ENCODE measurements at places on chromosomes 2 and 18.

DNA sequence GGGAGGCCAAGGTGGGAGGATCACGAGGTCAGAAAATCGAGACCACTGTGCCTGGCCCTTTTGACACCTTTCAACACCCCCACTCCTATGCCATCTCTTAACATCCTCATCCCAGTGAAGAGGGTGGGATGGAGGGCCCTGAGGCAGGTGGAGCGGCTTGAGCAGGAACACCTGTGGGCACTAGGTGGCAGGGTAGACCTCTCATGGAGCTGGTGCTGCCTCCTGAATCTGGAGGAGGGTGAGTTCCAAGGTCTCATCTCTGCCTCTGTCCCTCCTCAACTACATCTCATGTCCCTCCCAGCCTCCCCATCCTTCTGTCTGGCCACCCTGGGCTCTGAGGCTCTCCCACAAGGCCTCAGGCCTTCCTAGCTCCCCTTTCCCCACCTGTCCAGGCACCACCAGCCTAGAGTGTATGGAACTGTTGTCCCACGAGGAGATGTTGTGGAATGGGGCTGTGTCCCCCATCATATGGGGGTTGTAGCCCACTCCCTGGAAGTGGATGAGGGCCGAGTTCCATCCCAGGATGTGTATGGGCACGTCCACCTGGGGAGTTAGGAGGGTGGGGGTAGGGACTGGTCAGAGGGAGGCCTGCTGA is 17.0 kb upstream of the CRYBA2 start:
- no peak for DNase-seq

DNA sequence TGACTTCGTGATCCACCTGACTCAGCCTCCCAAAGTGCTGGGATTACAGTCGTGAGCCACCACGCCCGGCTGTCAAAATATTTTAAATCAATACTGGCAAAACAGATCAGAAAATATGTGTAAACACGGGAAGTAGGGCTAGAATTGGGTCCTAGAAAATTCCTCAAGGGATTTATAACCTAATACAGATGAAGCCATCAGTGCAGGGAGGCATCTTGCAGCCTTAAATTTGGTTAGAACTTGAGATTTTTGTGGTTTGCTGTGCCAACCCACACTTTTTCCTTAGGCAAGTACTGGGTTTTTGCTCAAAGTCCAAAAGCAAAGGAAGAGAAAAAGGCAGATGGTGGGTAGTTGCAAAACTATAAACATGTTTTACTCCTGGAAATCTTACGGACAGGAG is 33.7 kb upstream of the NFE2L2 start:
- DNase-seq: no peak

DNA sequence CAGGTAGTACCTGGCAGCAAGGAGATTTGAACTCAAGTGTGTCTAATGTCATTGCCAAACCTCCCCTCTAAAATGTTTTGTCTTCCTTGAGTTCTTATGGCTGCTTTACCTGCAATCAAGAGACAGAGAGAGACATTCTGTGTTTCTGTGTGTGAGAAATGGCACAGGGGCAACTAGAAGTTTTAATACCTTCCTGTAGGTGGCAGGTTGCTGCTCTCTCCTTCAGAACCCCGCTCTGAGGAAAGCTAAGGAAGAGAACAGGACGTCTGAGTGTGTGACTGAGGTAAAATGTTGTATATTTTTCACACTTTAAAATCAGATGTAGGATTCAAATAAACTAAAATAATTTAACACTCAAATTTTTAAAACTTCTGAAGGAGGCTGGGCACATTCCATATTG is 19.2 kb downstream of the DTNA start:
- DNase-seq: no peak

DNA sequence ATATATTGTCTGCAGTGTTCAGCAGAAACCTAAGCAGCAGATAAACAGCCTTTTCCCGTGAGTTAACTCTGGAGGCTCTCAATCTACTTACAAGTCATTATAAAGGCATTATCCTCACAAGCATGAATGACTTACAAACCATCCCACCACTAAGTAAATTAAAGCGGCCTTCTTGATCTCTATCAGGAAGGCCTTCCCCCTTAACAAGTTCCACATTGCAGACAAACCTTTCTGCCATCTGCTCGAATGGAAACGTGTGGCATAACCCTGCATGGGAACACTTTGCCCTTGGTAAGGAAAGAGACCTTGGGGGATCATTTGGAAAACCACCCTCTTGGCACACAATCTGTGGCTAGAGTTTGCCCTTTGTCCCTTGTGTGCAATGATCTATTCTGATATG is 199.5 kb downstream of the OSR1 start:
- DNase-seq: no peak

GRCh38 chr18:50232419-50232818 is 33.9 kb downstream of the CFAP53 start:
- DNase-seq: no peak
